ENCODE measurements at places on chromosomes 5 and 9.

DNA sequence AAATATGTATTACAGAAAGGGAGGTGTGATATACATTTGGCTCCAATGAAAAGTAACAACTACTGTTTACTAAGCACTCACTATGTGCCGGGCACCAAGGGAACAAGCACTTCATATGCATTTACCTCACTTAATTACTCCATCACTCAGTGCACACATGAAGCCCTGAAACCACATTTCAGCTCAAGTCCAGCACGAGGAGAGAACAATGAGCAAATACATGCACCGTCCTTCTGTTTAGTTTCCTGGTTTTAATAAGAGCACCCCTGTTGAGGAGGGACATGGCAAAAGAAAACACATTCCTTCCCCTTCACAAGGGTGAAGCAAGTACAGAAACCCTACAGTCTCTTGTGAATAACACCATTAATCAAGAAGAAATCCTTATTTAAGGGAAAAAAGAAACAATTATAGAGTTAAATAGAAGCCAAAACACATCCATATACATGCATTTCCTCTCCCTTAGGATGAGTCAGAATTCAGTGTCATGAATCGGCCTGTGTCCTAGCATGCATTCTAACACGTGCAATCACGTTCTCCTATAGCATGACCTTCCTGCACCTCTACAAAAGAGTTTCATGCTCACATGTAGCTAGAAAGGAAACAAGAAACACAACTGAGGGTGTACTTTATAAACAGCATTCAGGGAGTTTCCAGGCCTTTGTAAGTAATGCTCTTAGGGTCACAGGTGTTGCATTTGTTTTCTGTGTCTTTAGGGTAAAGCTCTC lies 411.6 kb downstream of the BNC2 start:
- DNase-seq, result peak; percentile 27

- DNase-seq, result peak; percentile 75
Measured at GRCh38 chr5:151628112-151628823, 37.1 kb upstream of the FAT2 start.

DNA sequence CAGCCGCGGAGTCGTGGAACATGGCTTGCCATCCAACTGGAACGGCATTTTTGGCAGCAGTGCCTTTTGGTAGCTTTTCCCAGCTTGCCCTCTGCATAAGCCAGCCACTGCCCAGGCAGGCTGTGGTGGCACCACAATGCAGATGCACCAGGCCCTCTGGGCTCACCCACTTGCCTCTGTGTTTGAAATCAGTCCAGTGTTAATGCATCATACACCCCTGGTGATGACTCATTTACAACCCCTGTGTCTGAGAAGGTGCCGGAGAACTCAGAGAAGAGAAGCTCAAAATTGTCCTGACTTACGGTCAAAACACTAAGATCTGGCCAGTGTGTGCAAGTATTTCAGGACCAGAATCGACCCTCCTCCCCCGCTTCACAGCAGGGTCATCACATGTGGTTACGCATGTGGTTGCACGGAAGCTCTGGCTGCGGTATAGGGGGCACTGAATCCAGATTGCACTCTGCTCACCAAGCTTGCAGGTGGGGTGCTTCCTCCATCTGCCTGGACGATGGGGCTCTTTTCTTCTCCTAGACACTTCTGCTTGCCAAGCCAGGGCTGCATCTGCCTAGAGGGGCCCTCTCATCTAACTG lies 66.5 kb upstream of the SMIM15 start:
- no peak for DNase-seq

- DNase-seq, result no peak
Measured at GRCh38 chr5:99386406-99387077, 457.7 kb upstream of the CHD1 start.

- DNase-seq, result peak; percentile 16
Measured at GRCh38 chr5:59798862-59799667, 94.5 kb downstream of the PDE4D start.

DNA sequence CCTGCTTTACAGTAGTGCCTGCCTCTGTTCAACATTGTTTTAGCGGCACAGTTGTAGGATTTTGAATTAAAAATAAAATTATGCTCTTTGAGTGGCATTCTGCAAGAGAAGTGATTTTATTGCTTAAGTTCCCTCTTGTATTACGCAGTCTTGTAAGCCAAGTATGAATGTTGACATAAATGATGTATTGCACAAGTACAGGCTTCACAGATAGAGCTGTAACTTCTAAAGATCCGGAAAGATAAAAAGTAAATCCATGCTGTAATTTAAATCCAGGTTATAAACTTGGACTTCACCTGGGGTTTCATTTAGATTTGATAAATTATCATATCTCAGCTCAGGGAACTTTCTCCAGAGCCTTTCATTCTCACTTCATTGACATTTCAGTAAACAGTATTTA lies 1114.7 kb downstream of the PTPRD start:
- DNase-seq, result no peak

DNA sequence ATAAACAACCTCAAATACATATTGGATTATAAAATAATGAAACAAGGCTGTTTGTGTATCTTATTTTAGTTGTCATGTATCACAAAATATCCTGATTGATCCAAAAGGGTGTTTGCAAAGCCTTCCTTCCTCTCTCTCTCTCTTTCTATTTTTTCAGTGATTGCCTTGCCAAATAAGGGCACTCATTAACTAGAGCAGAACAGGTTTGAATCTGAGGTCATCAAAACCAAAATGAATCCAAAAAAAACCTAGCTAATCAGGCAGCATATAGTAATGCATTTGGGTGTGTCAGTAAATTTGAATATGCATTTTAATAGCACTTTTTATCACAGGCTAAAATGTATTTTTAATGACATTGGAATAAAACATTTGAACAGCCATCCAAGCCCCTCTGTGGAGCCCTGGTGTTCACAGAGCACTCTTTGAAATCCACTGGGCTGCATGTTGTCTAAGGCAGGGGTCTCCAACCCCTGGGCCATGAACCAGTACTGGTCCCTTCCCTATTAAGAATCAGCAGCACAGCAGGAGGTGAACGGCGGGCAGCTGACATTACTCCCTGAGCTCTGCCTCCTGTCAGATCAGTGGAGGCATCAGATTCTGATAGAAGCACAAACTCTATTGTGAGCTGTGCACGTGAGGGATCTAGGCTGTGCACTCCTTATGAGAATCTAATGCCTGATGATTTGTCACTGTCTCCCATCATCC lies 171.8 kb upstream of the RAI14 start:
- no peak for DNase-seq

- DNase-seq, result peak; percentile 69
Measured at GRCh38 chr5:72065751-72066255, 41.5 kb upstream of the MAP1B start.

GRCh38 chr9:2781336-2781735 lies 62.6 kb downstream of the PUM3 start:
- peak; percentile 34 for DNase-seq

DNA sequence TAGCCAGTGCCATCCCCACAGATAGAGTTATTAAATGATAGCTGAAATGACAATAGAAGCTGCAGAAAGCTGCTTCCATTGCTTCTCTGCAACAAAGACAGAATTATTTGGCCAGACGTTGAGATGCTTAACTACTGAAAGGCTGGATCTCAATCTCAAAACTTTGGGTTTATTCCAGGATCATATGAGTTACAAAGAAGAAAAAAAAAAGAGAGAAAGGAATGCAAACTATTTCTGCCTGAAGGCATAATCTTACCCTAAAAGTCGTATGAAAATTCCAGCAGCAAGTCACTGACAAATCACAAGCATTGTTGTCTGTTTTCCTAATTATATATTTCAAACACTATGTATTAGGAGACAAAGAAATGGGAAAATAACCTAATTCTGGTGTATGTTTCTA lies 12.8 kb upstream of the TYRP1 start:
- DNase-seq, result peak; percentile 76

GRCh38 chr5:149674686-149675085 lies 55.4 kb upstream of the PPARGC1B start:
- no peak for DNase-seq

- peak; percentile 72 for DNase-seq
Measured at GRCh38 chr9:120441426-120442307, 138.3 kb downstream of the CDK5RAP2 start.

DNA sequence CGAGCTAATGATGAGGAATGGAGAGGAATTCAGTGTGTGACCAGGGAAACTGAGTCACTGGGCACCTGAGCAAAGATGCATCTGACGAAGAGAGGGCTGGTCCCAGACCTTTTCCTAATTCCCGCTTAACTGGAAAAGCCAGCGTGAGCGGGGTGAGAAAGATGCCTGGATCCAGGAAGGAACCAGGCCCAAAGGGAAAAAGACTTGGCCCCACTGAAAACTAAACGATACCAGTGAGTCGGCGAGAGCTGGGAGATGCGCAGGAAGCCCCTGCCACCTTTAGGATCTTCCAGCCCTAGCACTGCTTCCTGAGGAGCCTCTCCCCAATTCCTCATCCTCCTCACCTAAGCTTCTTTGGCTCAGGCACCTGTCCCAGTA lies 499 bp upstream of the FCHSD1 start:
- DNase-seq, result no peak

- peak; percentile 45 for DNase-seq
Measured at GRCh38 chr5:65327582-65327981, 154.1 kb downstream of the ADAMTS6 start.

DNA sequence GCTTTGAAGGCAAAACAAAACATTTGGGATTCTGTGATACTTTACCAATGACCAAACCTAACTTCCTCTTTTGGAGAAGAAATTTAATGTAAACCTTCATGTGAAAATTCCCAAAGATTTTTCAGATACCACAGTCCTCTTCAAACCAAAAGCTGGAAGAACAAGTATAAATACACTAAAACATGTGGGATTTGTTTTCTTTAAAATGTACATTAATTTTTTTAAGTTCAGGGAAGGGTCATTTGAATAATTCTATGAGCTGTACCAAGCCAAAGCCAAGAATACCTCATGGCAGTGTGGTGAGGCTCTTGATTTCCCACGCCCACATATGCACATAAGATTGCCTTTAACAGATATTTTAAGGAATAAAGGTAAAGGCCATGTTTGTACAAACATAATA lies 28.4 kb upstream of the ITGA1 start:
- DNase-seq, result no peak

DNA sequence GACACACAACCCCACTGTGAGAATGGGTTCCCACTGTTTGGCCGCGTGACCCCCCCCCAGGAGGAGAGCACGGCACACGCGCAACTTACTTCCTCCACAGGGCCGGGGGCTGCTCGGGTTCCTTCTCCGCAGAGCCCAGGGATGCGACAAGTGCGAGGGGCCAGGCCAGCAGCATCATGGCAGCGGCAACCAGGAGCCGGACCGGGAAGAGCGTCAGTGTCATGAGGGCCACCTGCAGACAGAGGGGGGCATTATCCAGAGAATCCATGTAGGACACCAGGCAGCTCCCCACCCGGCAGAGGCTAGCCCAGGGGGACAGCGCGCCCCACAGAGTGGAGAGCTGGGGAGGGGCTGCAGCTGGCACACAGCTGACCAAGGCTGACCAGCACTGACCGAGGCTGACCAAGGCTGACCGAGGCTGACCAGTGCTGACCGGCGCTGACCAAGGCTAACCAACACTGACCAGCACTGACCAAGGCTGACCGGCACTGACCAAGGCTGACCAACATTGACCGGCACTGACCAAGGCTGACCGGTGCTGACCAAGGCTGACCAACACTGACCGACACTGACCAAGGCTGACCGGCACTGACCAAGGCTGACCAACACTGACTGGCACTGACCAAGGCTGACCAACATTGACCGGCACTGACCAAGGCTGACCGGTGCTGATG lies 22.3 kb downstream of the LPCAT1 start:
- no peak for DNase-seq

- DNase-seq, result no peak
Measured at GRCh38 chr9:108080285-108080684, 590.7 kb upstream of the KLF4 start.

- no peak for DNase-seq
Measured at GRCh38 chr5:92104126-92104525, 721.0 kb upstream of the ARRDC3 start.

- no peak for DNase-seq
Measured at GRCh38 chr5:168401880-168402279, 84.4 kb upstream of the RARS1 start.

DNA sequence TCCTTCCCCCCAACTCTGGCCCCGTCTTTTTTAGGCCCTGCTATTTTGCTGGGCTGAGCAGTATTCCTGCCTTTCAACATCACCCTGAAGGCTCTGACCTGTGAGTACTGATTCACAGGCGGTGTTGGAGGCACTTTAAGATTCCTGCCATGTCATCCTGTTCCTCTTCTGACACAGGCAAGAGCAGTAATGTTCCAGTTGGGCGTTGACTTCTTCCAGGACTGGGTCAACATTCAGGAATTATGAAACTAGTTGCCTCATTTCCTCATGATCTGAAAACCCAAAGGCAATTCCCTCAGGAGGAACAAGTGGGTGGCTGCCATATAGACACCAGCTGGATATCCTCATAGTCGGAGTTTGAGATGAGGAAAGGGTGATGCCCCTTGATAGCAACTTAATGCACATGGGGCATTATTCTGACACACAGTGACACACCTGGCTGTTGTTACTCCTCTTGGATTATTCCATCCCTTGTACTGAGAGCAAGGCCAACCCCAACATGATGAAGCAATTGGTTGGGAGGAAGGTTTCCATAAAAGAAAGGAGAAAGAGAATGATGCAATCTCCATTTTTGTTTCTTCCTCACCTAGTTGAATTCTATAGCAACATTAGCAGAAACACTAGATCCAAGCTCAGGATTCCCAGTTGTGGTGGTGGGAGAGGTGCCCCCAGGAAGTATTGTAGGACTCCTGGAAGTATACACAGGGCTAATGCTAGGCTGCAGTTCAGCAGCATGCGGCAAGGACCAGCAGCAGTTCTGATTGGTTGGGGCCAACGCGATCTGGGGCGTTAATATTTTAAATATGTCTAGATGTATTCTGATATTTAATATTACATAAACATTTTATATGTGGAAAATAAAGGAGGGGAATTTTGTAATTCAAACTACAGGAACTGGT lies 19.6 kb upstream of the GLRX start:
- DNase-seq, result peak; percentile 54

DNA sequence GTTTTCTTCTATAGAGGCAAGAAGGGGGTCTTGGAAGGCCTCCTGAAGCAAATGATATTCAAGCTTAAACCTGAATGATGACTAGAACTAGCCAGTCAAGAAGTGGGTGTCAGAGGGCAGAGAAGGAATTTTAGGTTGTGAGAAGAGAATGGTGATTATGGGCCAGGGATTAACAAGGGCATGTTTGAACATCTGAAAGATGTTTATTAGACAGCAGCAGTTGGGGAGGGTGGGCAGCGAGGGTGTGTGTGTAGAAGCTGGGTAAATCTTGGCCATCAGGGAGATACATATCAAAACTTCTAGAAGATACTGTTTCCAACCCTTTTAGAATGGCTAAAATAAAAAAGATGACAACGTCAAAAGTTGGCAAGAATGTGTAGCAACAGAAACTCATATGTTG lies 54.5 kb downstream of the MAN2A1 start:
- no peak for DNase-seq

- DNase-seq, result peak; percentile 55
Measured at GRCh38 chr9:131405428-131405827, 11.5 kb downstream of the PRRC2B start.

GRCh38 chr9:114336699-114337395 lies 7.2 kb downstream of the ORM2 start:
- DNase-seq, result no peak
